B cell (primary cell): ENCODE measurements at places on chromosomes 5 and 9.
A peak's percentile ranks its signal among the peaks of the same experiment; 100 is the strongest.

DNA sequence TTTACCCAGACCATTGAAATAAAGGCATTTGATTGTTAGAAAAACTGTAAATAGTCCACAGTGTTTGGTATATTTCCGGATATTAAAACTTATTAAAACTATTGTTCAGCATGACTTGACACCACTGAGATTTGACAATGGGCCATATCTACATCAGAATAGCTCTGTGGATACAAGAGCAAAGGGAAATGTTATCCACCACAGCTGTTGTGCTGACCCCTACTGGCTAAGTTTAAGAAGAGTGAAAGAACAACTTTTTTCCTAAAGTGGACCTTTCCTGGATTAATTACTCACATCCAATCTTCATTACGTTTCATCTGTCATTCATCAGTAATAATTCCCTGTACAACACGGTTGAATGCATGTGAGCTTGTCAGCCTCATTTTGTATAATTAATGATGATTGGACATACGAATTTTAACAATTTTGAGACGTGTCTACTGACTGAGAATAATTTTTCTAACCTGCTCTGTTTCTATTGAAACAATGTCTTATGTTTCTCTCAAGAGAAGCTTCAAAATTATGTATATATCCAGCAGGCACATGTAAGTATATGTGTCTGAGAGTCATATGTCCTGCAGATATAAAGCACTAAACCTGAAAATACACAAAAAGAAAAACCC is 1952.6 kb downstream of the MAT2B start:
- peak; percentile 2 for DNase-seq

DNA sequence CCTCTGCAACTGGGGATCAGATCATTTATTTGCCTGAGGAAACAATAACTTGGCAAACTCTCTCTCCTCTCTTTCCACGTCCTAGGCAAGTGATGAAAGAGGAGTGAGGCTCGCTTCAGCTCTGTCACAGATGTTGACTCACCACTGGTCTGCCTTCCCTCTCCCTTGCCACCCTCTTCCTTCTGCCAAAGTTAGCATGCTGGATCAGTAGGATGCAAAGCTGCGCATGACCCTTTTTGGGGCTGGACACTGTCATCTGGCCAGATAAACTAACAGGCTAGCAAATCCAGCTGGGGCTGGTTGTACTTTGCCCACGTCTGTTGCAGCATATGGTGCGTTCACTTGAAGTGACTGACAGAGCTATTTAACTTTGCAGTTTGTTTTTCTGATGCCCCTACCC is 36.2 kb upstream of the SMARCA2 start:
- DNase-seq = no peak

GRCh38 chr9:6226696-6227095 is 11.1 kb downstream of the IL33 start:
- DNase-seq = no peak

GRCh38 chr9:88502552-88503034 is 32.4 kb upstream of the NXNL2 start:
- no peak for DNase-seq

GRCh38 chr9:115328677-115329076 is 210.7 kb upstream of the TNC start:
- DNase-seq = no peak

DNA sequence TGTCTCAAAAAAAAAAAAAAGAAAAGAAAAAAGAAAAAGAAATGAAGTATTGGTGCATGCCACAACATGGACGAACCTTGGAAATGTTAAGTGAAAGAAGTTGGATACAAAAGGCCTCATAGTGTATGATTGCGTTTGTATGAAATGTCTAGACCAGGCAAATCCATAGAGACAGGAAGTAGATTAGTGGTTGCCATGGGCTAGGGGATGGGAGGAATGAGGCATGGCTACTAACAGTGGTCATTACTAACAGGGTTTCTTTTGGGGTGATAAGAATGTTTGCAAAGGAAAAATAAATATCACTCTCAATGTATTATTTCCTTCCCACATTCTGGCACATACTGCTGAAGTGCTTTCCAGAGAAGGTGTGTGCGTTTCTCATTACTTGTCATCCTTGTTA is 44.1 kb downstream of the UGCG start:
- DNase-seq = no peak

GRCh38 chr5:67065237-67065636 is 131.4 kb downstream of the CD180 start:
- DNase-seq = no peak

DNA sequence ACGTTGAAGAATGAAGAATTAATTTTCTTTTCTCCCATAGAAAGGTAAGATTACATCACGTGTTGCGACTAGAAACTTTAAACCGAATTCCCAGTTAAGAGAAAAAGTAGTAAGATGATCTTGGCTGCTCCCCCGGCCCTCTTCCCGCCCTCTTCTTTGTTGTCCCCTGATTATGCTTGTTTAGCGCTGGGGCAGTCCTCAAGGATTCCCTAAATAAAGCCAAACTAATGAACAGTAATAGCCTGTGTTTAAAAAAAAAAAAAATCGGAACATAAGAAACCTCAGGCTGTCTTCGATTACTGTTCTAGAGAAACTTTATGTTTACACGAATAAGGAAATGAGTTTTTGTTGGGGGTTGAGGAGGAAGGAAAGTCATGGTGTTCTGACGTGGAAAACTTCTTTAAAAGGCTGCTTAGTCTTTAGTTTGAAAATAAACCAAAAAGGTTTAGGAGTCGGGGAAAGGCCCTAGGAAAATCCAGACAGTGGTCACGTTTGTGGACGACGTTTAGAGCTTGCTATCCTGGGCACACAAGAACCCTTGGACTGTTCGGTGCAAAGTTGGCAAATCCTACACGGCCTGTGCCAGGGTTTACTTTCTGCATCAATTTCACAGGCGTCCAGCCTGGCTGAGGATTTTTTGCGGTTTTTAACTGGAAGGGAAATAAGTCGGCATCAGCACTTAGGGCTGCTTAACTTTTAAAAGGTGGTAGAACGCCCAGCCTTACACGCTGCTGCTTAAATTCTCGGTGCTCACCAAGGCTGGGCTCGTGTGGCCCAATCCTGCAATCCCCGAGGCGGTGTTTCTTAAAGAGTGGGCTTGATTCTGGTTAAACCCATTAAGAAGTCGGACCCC is 1.1 kb upstream of the MAT2B start:
- DNase-seq = peak; percentile 59

DNA sequence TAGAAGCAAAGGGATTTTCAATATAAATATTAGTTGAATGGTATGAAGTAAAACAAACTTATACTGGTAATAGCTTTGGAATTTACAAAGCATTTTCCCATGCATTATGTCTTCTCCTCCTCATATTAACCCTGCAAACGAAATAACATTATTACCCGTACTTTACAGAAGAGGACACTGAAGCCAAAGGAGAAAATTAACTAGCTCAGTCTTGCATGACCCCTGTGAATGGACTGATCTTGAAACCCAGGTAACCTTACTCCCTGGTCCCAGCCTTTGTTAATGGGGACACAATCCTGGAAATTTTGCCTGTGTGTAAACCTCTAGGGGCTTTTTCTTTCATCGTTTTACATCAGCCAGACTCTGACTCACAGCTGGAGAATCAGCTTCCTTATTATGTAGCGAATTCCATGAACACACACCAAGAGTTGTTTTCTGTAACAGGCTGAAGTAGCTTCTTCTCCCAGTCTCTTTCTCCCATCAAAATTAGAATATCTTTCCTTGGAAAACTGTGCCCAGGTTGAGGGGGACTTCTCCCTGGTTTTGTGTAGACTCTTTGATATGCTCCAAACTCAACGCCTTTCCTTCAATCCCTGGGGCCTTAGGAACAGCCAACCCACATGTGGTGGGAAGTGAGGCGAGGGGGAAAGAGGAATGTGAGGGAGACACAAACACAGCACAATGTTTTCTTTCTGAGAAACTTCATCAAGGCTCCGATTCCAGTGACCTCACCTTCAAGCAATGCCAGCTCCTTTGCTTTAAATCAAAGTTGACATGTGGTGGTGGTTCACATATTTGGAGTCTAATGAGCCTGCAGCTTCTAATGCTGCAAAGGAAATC is 480.9 kb upstream of the PAPPA start:
- no peak for DNase-seq

DNA sequence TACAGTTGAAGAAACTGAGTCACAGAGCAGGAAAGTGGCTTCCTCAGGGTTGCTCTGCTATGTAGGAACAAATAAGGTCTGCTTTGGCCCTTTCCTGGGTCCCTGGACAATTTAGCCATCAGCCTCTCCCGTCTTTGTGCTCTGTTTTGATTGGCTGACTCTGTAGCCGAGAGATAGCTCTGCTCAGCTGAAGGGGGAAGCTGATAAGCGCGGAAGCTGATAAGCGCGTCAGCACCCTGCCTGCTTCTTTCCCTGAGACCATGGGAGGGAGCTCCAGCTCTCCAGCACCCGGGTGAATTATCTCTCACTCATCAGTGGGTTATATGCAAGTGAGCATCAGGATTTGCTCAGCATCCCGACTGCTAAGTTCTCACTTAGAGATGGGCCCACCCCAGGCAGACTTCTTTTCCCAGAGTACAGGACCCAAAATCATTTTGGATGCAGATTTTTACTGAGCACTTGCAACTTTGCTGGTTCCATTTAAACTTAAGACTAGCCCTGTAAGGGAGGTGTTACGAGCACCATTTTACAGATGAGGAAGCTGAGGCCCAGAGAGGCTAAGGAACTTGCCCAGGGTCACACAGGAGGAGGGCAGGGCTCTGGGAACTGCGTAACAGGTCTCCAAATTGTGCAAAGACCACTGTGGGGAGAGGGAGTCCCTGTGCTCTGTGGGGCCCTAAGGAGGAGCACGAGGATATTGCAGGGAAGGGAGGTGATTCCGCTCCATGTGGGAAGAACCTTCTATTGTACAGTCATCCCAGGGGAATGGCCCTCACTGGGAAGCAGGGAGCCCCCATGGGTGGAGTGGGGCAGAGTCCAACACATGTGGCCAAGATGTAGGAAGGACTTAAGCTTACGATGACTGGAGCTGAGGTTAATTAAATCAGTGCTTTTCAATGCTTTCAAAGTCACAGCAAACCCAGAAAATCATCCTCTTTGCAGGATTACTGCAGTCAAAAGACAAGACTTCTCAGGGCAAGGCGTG is 83.7 kb upstream of the ORM1 start:
- DNase-seq = no peak

- no peak for DNase-seq
Measured at GRCh38 chr5:138874771-138875551, at the start of gene LRRTM2. Gene LRRTM2 (minus strand): TSS chr5:138875335. CDS start chr5:138874911, 424 bp downstream.
